ENCODE measurements at places on chromosomes 12 and 14.

DNA sequence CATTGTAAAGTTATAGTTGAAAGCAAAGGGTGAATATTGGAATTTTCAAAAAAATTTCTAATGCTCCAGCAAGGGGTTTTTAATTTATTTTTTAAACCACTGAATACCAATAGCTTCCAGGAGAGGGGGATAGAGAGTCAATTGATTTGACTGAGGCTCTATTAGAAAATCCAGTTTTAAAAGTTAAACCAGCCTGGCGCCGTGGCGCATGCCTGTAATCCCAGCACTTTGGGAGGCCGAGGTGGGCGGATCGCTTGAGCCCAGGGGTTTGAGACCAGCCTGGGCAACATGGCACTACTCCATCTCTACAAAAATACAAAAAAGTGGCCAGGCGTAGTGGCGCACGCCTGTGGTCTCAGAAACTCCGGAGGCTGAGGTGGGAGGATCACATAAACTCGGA, 150.1 kb downstream of the SLC38A4 start:
- no peak overlapping the region for H3K27ac ChIP-seq
- H3K36me3 ChIP-seq, result no peaks in the 10 kb centered on the region
- no peak overlapping the region for H3K4me3 ChIP-seq
- H3K4me1 ChIP-seq, result peaks cover 3% of the 10 kb centered on the region
- H3K27me3 ChIP-seq, result no peaks in the 10 kb centered on the region

DNA sequence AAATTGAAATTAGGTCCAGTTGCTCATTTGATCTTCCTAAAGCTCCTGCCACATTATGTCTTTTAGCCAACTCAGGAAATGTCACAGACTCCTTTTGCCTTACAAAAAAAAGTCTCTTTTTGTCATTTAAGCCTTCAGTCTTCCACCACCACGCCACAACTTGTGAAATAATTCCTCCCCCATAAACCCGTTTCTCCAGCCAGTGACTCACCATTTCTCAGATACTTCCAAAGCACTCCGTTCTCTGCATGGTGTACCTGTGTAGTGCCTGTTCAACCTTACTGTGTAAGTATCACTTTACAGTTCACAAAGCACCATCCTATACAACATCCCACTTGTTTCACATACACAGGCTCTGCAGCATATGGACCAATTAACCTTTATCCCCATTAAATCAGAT, 139.5 kb upstream of the AEBP2 start:
- DNase-seq, result no peak
- no peak overlapping the region for H3K27ac ChIP-seq
- H3K4me3 ChIP-seq, result no peak overlapping the region
- peaks cover 27% of the 10 kb centered on the region for H3K36me3 ChIP-seq
- H3K4me1 ChIP-seq, result no peaks in the 10 kb centered on the region

GRCh38 chr12:83461336-83461935, 774.7 kb downstream of the TMTC2 start:
- peak; percentile 2 for DNase-seq
- no peaks in the 10 kb centered on the region for H3K27me3 ChIP-seq
- H3K27ac ChIP-seq, result no peak overlapping the region
- H3K4me3 ChIP-seq, result no peak overlapping the region
- no peaks in the 10 kb centered on the region for H3K36me3 ChIP-seq

- no peaks in the 10 kb centered on the region for H3K27me3 ChIP-seq
- H3K4me1 ChIP-seq, result peaks cover 2% of the 10 kb centered on the region
- no peaks in the 10 kb centered on the region for H3K36me3 ChIP-seq
Observed at GRCh38 chr12:63440048-63440447, 228.2 kb downstream of the DPY19L2 start.

- H3K4me3 ChIP-seq, result no peak overlapping the region
- peaks cover 22% of the 10 kb centered on the region for H3K4me1 ChIP-seq
Observed at GRCh38 chr12:2322554-2323120, 269.9 kb downstream of the CACNA1C start.

- H3K4me1 ChIP-seq, result peaks cover 11% of the 10 kb centered on the region
- peak overlapping the region; percentile 76 for H3K27ac ChIP-seq
- no peaks in the 10 kb centered on the region for H3K36me3 ChIP-seq
Observed at GRCh38 chr14:98345161-98345560, 926.8 kb downstream of the BCL11B start.

- H3K4me1 ChIP-seq, result peaks cover under 1% of the 10 kb centered on the region
- H3K36me3 ChIP-seq, result no peaks in the 10 kb centered on the region
- H3K27ac ChIP-seq, result no peak overlapping the region
- no peak for DNase-seq
Observed at GRCh38 chr12:112930350-112930749, 7.9 kb upstream of the OAS3 start.

DNA sequence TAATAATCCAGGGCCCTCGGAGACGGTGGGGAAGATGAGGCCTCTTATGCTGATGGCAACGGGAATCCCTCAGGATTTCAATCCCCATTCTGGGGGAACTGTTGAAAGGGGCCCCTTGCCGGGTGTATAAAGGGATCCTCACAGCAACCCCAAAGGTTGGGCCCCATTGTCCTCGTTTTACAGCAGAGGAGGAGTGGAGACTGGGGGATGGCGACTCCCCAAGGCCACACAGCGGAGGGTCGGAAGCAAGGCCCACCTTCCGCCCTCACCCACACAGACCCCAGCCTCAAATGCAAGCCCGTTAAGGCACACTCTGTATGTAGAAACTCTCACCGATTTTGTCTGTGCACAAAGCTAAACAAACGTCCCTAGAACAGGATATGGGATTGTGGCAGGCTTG, 327.9 kb upstream of the DIO3 start:
- no peak overlapping the region for H3K27ac ChIP-seq
- DNase-seq, result no peak
- no peaks in the 10 kb centered on the region for H3K36me3 ChIP-seq
- H3K27me3 ChIP-seq, result peaks cover 35% of the 10 kb centered on the region
- H3K4me1 ChIP-seq, result peaks cover 13% of the 10 kb centered on the region

DNA sequence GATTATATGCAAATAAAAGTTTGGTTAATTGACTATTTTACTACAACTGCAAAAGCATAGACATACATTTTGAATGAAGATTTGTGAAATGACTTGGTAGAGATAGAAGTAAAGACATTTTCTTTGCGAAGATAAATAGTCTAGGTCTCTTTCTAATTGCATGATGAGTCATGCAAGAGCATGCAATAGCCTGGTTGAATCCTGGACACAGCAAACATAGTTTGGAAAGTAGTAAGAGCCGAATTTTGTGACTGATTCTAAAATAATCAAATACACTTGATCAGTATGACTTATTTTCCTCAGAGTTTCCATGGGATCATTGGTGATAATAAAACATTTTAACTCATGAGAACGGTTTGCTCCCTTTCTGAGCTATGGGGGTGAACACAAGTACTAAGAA, 27.7 kb upstream of the CAND1 start:
- peak; percentile 14 for DNase-seq
- no peaks in the 10 kb centered on the region for H3K36me3 ChIP-seq
- no peak overlapping the region for H3K4me3 ChIP-seq

DNA sequence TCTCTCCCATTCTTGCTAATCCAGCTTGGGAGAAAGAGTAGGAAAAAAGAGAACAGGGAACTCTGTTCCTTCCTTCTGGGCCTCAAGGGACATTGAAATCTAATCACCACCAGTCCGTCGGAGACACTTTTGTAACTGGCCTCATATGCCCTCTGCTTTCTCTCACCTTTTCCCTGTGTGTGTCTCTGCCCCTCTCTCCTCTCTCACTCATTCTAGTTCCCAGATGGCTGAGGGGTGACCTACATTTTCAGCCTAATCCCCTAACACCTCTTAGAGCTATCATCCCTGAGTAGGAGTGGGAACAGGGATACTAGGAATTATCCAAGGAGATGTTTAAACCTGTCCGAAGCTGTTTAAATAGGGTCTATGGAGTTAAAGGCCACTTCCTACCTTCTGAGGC, 8.9 kb upstream of the PCK2 start:
- DNase-seq, result no peak
- H3K27ac ChIP-seq, result no peak overlapping the region
- H3K4me1 ChIP-seq, result peaks cover 10% of the 10 kb centered on the region
- H3K36me3 ChIP-seq, result no peaks in the 10 kb centered on the region

DNA sequence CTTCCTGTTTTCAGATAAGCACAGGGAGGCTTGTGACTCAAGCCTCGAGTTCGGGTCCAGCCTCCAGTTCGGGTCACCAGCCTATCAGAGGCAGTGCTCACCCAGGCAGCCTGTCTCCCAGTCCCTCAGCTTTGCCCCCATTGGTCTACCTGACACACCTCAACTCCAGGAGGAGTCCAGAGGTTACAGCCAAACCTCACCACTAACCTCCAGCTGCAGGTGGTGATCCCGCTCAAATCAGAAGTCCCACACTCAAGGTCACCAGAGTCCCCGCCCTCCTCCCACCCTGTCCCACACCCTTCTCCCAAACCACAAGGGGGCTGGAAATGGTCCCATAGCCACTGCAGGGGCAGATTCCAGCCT, 42.1 kb downstream of the KDM2B start:
- H3K4me1 ChIP-seq, result peaks cover 26% of the 10 kb centered on the region
- no peaks in the 10 kb centered on the region for H3K27me3 ChIP-seq
- H3K4me3 ChIP-seq, result no peak overlapping the region
- no peak overlapping the region for H3K27ac ChIP-seq

DNA sequence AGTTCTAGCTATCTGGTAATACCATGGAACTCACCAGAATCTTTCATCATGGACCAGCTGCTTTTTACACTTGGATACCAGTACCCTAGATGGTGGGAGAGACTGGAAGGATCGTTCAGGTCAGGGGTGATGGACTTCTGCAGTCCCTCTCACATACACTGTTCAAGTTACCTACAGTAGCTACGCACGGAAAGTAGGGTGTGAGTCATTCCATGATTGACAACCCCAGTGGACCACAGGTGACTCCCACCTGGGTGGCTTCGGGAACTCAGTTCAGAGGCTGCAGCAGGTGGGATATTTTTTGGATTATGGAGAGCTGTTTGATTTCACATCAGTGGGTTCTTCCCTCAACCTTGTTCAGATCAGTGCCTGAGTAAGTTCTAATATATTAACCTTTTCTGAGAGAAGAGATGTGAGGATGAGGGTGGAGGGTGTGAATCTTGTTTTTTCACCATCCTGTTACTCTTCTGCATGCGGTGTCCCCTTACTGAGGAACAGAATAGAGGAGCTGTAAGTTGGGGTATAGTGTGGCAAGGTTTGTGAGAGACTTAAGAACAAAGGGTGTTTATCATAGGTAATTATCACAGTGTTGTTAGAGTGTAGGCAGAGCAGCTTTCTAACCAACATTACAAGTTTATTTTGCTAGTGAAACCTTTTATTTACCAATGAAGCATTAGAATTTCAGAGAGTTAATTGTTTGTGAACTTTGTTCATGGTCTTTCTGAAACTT, 39.6 kb downstream of the PRKCH start:
- H3K4me3 ChIP-seq, result no peak overlapping the region
- H3K36me3 ChIP-seq, result no peaks in the 10 kb centered on the region

GRCh38 chr12:52215587-52216031, 17.4 kb upstream of the KRT7 start:
- peak; percentile 43 for DNase-seq
- H3K36me3 ChIP-seq, result no peaks in the 10 kb centered on the region
- H3K27me3 ChIP-seq, result peaks cover 35% of the 10 kb centered on the region
- no peak overlapping the region for H3K27ac ChIP-seq
- H3K4me3 ChIP-seq, result no peak overlapping the region

- no peak overlapping the region for H3K27ac ChIP-seq
- DNase-seq, result no peak
- no peak overlapping the region for H3K4me3 ChIP-seq
- no peaks in the 10 kb centered on the region for H3K27me3 ChIP-seq
Observed at GRCh38 chr14:79091381-79091963, 921.3 kb downstream of the NRXN3 start.

GRCh38 chr14:29320286-29320685, 553.7 kb downstream of the FOXG1 start:
- no peaks in the 10 kb centered on the region for H3K4me1 ChIP-seq
- DNase-seq, result peak; percentile 10
- H3K36me3 ChIP-seq, result no peaks in the 10 kb centered on the region
- no peaks in the 10 kb centered on the region for H3K27me3 ChIP-seq

DNA sequence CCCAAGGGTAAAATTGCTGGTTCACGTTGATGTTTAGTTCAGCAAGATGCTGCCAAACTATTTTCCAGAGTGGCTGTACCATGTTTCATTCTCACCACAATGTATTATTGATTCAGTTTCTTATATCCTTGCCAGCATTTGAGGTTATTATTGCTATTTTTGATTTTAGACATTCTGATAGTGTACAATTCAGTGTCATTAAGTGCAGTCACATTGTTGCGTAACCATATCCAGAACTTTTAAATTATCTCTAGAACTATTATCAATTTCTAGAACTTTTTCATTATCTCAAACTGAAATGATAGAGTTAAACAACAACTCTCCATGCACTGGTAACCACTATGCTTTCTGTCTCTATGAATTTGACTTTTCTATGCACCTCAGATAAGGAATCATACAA, 10.7 kb upstream of the TBC1D15 start:
- no peaks in the 10 kb centered on the region for H3K36me3 ChIP-seq
- no peaks in the 10 kb centered on the region for H3K27me3 ChIP-seq
- no peak overlapping the region for H3K27ac ChIP-seq
- no peak overlapping the region for H3K4me3 ChIP-seq
- H3K4me1 ChIP-seq, result no peaks in the 10 kb centered on the region
- no peak for DNase-seq

DNA sequence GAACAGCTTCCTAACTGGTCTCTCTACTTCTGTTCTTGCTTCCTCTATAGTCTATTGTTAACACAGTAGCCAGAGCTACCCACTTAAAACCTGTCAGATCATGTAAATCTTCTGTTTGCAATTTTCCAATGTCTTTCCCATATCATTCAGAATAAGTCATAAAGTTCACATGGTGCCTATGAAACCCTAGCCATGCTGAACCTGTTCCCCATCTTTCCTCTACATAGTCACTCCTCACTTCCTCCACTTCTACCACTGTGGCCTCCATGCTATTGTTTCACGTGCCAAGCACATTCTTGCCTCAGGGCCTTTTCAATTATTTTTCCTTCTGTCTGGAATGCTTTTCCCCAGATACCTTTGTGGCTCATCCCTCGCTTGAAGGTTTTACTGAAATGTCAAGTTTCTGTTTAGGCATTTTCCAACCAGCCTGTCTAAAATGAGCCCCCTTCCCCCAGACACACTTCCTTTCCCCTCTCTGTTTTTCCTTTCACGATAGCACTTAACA, 132.1 kb downstream of the DYRK2 start:
- H3K27ac ChIP-seq, result no peak overlapping the region
- H3K27me3 ChIP-seq, result no peaks in the 10 kb centered on the region
- H3K4me1 ChIP-seq, result no peaks in the 10 kb centered on the region
- no peak for DNase-seq

DNA sequence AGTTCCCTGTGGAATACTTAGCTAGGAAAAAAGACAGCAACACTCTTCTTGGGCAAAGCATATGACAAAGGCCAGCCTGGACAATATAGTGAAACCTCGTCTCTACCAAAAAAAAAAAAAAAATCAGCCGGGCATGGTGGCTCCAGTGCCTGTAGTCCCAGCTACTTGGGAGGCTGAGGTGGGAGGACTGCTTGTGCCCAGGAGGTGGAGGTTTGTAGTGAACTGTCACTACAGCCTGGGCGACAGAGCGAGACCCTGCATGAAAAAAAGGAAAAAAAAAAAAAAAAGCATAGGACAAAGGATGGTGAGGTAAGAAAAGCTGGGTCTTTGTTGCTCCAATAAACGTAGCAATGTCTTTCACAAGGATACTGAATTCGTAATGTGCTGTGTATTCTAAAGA, 1.1 kb downstream of the TXNDC16 start:
- no peak overlapping the region for H3K4me3 ChIP-seq
- H3K27me3 ChIP-seq, result no peaks in the 10 kb centered on the region
- peaks cover 4% of the 10 kb centered on the region for H3K4me1 ChIP-seq
- no peak overlapping the region for H3K27ac ChIP-seq

- no peak overlapping the region for H3K4me3 ChIP-seq
- peak; percentile 25 for DNase-seq
- H3K27ac ChIP-seq, result no peak overlapping the region
- no peaks in the 10 kb centered on the region for H3K27me3 ChIP-seq
Observed at GRCh38 chr14:85333313-85333712, 196.6 kb upstream of the FLRT2 start.

- H3K4me3 ChIP-seq, result no peak overlapping the region
- DNase-seq, result no peak
- no peak overlapping the region for H3K27ac ChIP-seq
- H3K36me3 ChIP-seq, result no peaks in the 10 kb centered on the region
Observed at GRCh38 chr14:101870273-101870939, 94.0 kb upstream of the DYNC1H1 start.

Data from mesenchymal stem cell (in vitro differentiated cells and primary cell).